Stimulated activated CD4-positive, alpha-beta T cell treated with anti-CD3 and anti-CD28 coated beads, Interleukin-1b, Interleukin-23, amount 100 ng/mL, for 1 hour (primary cell): ENCODE measurements at places on chromosomes 5 and 9.

DNA sequence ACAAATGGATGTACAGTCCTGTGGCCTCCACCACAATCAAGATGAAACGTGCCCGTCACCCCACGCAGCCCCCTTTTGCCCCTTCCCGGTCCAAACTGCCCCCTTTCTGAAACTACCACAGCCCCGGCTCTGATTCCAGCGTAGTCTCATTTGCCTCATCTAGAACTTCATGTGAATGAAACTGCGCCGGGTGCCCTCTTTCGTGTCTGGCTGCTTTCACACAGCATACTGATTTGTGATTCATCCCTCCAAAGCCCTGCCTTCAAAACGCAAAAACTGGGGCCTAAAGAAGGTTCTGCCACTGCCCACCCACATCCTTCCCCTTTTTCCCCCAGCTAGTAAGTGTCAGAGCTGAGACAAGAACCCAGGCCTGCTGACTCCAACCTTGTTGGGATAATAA lies 31.5 kb upstream of the NCS1 start:
- DNase-seq = no peak

- no peak for DNase-seq
These were observed 13.6 kb upstream of the SPATA31E1 start for GRCh38 chr9:87869082-87869481.

- DNase-seq = no peak
These were observed 157.5 kb upstream of the IER5L start for GRCh38 chr9:129335464-129336129.

- no peak for DNase-seq
These were observed 41.9 kb downstream of the CFAP90 start for GRCh38 chr5:7808998-7809397.

- DNase-seq = no peak
These were observed 273.9 kb downstream of the NPR3 start for GRCh38 chr5:32984851-32985610.

DNA sequence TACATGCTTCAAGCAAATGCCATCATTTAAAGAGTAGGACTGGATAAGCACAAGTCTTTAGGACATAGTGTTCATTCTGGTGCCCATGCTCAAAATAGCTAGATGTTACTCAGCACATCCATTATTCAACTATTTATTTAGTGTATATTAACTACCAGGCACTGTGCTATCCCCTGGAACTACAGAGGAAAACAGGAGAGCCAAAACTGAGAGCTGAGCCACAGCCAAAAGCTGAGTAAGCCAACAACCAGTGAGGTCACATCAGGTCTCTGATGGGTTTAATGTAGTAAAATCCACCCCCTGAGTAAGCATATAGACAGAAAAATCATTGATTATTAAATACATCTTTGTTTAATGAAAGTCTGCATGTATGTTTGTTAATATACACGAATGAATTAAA lies 469.3 kb upstream of the DMAC1 start:
- DNase-seq = no peak

DNA sequence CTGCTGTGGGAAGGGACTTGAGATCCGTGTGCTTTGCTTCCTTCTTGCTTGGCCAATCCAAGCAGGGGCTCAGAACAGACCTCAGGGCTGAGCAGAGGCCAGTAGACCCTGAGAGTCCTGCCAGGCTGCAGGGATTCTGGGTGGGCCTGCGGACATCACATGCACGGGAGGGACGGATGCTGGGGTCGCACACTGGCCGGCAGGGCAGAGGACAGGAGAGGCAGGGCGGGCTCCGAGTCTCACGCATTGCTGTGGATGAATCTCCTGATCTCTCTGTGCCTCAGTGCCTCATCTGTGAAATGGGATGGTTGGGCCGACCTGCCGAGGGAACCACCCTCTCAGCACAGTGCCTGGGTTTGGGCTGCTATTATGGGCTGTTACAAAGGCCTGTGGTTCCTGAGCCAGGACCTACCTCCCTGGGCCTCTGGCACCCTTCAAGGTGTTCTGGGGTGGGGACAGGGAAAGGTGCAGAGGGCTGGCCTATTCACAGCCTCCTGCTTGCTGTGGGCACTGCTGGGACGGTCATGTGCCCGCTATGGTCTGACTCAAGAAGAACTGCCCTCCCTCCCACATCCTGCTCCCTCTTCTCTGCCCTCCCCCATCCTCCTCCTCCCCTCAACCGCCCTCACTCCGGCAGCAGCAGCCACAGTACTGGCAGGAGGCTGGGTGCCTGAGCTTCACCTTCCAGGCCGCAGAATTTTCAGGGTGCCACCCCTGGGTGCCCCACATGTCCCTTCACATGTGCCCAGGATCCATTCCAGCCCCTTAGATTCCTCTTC lies 43.3 kb downstream of the NCS1 start:
- DNase-seq = no peak

- DNase-seq = no peak
These were observed 2.0 kb upstream of the LCN10 start for GRCh38 chr9:136744773-136745172.

DNA sequence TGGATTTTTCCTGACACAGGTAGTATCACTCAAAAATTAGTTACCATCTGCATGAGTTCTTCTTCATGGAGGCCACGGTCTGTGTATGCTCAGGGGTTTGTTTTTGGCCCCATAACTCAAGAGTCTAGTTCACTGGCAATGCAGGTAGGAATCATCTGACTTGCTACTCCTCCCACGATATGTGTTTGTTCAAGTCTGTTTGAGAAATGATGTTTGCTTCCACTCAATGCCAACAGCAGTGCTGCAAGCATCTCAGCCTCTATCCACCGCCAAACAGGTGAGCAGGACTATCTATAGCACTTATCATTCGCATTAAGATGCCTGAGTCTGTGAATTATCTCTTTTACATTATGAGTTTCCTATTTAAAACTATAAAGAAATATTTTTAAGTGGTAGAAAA lies 264.8 kb upstream of the PTGER4 start:
- DNase-seq = no peak

DNA sequence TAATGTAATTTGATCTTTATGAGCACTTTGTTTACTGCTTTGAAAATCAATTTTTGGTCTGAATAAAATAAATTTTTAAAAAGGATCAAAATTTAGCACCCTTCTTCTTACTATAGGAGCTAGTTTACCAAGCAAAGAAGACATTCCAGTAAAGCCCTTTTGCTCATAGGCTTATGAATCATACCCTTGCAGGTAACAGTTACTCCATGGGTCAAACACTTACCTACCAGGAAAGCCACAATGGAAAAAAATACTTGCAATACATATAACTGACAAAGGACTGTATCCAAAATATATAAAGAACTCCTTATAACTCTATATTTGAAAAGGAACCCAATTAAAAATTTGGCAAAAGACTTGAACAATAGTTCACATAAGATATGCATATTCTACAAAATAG lies 66.6 kb downstream of the SHOC1 start:
- no peak for DNase-seq

GRCh38 chr5:176412517-176413254 lies 3.7 kb downstream of the CLTB start:
- no peak for DNase-seq
